NCI-H446 treated with DMSO at 0.1 percent for 48 hours (cell line): ENCODE measurements at places on chromosomes 5 and 9.

GRCh38 chr5:112318346-112318745, 100.7 kb downstream of the EPB41L4A start:
- DNase-seq, result no peak

DNA sequence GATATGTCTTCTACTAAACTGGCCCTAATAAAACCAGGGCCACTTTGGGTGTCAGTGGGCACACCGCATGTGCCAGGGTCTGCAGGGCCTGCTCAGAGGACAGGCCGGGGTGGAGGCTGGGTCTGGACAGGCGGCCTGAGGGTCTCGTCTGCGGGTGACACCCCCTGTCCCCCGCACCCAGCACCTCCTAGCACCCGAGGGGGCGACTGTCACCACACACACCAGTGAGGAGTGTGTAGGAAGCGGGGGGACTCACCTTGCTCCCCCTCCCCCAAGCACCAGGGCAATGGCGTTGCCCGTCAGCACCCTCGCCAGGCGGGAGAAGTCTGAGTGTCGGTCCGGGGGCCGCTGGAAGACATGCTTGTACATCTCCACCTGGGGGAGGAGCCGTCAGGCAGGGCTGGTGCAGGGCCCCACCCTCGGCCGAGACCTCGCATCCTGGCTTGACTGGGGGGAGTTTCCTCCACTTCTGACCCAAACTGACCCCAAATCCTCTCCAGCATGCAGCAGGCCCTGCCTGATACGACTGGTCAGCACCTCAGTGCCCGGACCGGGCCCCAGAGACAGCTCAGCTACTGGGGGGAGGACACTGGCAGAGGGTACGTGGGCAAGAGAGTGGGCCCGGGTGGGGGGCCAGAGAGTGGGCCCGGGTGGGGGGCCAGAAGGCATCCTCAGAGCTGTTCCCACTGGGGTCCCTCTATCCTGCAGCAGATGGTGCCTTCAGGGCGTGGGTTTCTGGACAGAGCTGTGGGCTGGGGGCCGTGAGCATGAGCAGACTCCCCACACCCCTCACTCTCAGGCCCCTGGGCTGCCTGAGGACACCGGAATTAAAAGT, 18.9 kb upstream of the NSMF start:
- DNase-seq, result no peak

DNA sequence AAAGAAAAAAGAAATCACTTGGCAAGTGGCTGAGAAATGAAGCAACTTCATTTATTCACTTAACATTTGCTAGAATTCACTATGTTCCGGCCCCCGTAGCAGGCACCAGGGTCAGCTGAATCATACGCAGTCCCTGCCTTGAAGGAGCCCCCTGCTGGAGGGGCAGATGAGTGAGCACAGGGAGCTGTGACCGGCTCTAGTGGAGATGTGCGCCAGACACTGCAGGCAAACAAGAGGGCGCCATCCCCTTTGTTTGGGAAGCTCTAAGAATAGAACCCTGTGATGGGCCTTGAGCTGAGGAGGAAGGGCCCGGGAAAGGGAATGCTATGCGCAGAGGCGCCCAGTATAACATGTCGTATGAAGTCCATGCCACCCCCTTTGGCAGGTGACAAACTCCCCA, 20.2 kb upstream of the RPL26L1 start:
- no peak for DNase-seq

- no peak for DNase-seq
Measured at GRCh38 chr5:95251185-95251584, 33.7 kb downstream of the MCTP1 start.

DNA sequence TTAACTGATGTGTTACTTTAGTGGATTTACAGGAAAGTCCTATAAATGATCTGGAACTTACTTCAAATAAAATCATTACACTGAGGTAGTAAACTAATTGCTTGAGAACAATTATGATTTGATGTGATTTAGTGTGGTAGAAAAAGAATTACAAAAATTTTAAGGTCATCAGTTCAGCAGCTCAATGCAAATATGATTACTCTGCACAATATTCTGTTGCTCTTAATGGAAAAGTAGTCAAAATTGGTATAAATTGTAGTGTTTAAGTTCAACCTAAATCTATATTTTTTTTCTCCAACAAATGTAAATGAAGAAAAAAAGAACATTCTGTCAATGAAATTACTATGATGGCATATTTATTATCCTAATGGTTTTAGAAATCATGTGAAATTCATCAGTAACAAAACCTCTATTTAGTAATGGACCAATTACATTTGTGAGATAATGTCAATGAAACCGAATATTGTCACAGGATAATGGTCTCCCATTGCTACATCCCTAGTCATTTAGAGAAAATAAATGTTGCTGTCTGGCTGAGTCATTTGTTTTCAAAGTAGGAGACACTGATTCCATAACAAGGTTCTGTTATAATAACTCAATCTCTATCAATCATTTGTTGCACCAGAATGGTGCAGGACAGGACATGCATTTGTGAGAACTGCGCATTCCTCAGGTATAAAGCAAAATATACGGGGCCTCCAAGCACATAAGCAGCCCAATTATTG, 177.1 kb downstream of the NFIB start:
- DNase-seq, result no peak
